D721Med (cell line): ENCODE measurements at places on chromosomes 16 and 17.

DNA sequence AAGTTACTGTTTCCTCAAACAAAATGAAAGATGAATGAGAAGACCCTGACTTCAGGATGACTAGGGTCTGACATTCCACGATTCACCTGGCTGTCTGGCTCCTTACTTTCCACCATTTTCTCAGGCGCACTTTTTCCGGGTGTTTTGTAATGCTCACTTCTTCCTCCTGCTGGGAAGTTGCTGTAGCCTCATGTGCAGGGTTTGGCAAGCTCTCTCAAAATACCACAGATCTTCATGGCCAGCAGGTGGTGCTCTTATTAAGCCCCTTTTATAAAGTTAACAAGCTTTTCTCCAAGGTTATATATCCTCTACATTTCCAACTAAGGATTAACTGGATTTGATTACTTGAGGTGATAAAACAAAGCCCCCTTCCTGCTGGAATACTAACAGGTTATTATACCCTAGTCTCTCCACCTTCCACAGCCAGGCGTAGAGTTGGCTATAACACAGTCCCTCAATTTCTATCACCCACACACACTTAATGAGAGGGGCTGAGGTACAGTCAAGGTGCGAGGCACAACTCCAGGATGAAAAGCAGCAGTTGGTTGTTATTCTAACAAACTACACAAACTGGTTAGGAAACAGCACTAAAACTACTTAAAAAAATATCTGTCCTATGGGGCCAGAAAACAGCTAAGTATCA lies 45.4 kb downstream of the STH start:
- DNase-seq: no peak

GRCh38 chr17:82977606-82978005 lies 101.8 kb upstream of the METRNL start:
- no peak for DNase-seq

DNA sequence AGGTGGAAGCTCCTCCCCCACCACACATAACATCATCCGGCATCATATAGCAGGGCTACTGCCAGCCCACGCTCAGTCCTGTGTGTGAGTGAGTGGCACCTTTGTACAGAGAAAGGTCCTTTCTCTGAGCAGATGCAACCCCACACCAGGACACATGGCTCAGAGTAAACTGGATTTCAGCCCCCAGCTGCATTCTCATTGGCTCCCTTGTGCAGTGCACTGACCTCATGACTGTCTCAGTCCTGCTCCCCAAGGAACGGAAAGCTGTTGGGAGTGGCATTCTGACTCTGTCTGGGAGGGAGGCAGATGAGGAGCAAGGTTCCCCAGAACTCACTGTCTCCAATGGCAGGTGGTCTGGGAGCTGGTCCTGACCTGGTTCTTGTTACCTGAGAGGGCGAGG lies 244.1 kb downstream of the PHKB start:
- no peak for DNase-seq

DNA sequence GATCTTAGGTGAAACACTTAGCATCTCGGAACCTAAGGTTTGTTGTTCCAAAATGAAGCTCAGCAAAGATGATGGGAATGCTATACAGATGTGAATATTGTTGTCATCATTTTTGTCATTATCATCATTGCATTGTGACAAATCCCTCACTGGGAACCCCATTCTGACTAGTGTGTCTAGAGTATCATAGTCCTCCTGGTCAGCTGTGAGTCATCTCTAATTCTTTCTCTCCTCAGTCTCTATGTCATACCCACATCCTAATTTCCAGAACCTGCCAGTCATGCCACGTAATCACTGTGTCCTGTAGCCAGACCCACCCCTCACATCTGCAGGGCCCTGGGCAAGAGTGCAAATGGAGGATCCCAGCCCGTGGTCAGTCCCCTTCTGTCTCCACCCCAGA lies 60.5 kb upstream of the CLEC3A start:
- no peak for DNase-seq

- no peak for DNase-seq
Measured at GRCh38 chr17:40150276-40150675, 9.9 kb downstream of the CASC3 start.

DNA sequence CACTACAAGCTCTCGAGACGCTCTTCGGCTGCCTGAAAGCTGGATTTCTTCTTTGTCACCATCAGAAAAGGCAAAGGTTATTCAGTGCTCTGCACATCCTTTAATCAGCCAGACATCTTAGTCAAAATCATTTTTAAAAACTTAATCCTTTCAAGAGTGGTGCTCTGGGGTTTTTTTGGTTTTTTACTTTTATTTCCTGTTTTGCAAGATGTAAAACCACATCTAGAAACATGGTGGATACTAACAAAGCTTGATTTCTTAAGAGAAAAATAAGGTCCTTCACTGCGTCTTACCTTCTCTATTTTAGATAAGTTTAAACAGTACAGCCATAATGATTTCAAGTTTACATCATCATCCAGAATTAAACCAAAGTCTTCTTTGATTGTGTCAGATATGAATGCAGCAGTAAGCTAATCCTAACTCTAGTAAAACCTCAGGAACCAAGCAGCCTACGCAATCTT lies 6.3 kb downstream of the ANKRD11 start:
- DNase-seq: no peak

DNA sequence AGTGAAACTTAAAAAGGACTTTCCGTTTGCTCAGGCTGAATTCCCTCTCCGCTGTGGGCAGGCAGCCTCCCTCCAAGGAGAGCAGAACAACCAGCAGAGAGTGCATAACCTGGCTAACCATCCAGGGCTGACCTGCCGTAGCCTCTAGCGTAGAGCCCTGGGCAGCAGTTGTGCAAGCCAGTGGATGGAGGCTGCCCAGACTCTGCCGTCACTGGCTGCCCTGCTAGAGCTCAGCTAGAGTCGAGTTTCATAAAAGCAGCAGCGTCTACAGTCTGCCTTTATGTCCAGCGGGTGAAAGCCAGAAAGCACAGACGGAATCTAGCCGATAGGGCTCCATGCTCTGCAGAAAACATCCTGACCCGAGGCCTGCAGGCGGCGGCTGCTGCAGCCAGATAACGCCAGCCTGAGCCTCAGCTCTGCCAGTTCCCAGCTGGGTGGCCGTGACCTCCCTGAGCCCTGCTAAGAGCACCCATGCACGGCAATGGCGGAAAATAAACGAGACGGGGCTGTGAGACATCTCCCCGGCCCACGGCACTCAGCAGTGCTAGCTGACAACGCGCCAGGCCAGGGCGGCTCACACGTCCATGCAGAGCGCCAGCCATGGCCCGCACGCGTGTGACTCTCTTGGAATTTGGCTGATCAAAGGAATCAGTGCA lies 231.3 kb downstream of the ENGASE start:
- no peak for DNase-seq

- no peak for DNase-seq
Measured at GRCh38 chr17:34177642-34178041, 77.4 kb upstream of the CCL2 start.

DNA sequence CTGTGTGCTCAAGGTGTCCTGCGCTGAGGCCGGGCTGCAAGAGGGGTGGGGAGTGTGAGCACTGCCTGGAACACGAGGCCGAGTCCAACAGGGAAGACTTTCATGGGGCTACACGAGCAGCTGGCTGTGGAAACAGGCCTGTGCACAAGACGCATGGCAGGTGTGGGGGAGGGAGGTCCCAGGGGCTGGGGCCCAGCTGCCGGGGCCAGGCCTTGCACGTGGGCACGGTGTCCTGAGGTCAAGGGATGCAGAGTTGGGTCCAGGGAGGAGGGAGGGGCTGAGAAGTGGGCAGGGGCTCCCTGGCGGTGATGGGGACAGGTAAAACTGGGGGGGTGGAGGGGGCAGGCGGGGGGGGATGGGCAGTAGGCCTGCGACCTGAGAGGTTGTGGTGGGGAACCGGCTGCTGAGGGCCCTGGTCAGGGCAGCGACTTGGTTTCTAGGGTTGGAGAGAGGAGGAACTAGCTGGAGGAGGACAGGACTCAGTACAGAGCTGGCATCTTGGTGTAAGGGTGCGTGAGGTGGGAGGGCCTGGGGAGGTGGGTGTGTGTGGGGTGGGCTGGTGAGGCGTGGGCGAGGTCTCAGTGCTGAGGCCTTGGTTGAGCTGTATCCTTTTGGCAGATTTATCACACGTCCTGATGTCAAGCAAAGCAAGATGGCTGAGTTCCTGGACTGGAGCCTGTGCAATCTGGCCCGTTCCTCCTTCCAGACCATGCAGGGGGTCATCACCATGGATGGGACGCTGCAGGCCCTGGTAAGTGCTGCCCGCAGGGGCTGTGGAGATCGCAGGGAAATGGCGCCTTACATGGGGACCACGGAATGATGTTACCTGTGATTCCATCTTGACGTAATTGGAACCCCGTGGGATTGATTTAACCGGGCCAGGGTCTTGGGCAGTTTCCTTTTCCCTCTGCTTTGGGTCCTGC lies 29.4 kb downstream of the TBCD start:
- DNase-seq: no peak

DNA sequence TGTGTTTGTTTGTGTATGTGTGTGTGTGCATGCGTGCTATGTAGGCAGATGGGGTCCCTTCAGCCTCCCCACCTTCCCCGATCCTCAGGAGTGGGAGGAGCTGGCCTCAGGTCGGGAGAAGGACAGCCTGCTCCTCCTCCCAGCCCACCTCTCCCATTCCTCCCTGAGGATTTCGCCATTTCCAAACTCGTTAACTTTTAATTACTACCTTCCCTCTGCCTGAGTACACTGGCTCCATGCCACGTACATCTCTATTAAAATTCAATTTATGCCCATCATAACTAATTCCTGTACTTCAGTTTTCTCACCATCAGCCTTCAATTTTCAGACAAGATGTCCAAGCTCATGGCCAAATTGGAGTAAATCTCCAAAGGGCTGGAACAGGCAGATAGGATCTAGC lies 148.6 kb downstream of the SDK2 start:
- DNase-seq: no peak

DNA sequence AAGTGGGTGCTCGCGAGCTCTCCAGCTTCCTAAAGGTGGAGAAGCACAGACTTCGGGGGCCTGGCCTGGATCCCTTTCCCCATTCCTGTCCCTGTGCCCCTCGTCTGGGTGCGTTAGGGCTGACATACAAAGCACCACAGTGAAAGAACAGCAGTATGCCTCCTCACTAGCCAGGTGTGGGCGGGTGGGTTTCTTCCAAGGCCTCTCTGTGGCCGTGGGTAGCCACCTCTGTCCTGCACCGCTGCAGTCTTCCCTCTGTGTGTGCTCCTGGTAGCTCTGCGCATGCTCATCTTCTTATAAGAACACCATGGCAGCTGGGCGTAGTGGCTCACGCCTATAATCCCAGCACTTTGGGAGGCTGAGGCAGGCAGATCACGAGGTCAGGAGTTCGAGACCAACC lies 1.9 kb upstream of the STH start:
- DNase-seq: no peak

- no peak for DNase-seq
Measured at GRCh38 chr16:4321286-4322120, 5.6 kb downstream of the GLIS2 start.

- DNase-seq: no peak
Measured at GRCh38 chr17:51508048-51508447, 247.7 kb downstream of the UTP18 start.

DNA sequence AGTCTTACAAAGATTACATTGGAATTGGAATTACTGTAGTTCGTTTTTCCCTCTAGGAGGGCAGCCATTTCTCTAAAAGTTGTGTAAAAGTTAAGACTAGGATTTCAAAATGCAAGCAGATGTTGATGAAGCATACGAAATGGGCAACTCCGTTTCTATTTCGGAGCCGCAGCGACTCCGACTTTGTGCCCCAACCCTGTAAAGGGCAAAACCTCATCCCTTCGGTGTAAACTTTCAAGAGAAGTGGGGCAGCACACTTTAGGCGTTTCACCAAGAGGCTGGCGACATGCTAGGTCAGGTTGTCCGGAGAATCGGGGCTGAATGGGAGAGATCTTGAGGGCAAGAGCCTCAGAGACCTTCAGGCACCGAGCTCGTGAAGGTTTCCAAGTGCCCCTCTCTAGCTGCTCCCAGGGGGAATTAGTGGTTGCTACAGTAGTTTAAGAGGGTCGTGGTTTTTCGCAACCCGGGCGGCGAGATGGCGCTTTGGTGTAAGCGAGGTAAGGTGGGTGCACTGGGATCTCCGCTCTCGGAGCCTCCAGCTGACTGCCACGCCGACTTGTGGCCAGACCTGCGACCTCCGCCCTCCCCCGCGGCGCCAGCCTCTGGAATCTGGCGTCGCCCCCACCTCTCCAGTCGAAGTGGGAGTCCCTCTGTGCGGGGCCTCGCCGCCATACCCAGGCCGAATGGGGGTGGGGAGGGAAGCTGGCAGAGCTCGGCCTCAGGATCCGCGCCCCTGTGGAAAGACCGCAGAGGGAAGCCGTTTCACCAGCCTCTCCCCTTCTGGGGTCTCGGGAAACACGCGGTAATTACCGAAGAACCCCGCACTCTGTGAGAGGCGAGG lies 1.0 kb upstream of the HEXIM2 start:
- no peak for DNase-seq

DNA sequence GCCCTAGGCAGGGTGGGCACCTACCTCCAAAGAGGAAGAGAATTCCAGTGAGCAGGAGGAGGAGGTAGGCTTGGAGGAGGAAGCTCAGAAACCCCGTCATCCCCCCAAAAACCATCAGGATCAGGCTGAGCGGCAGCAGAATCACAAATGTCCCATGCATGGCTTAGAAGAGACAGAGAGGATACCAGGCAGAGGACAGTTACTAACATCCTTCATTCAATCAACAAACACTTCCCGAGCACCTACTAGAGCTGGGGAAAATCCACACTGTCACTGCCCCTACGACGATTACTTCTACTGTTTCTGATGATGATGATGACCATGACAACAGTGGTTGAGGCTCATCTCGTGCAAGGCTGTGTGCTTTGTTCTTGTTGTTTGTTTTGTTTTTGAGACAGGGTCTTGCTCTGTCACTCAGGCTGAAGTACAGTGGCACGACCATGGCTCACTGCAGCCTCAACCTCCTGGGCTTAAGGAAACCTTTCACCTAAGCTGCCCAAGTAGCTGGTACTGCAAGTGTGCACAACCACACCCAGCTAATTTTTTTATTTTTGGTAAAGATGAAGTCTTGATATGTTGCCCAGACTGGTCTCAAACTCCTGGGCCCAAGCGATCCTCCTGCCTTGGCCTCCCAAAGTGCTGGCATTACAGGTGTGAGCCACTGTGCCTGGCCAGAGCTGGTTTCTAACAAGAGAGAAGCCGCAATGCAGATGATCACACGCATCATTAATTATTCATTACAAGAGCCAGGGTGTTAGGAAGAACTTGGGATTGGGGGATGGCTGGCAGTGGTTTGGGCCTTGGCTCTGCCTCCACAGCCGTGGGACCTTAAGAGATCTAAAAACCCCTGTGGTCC lies 18.0 kb downstream of the TMEM114 start:
- DNase-seq: no peak
